Stomach (tissue), 19 donors: ENCODE measurements at places on chromosomes 7 and 10. TPM values are rescaled to one million over a fixed set of nuclear protein-coding genes. Genes with fewer than 3 reads are reported as not detected.
A peak's percentile ranks its signal among the peaks of the same experiment; 100 is the strongest.

FAM25C gene
- total RNA-seq = not detected

- no peaks in the 10 kb centered on the region for H3K36me3 ChIP-seq
- DNase-seq = no peak
- no peaks in the 10 kb centered on the region for H3K27me3 ChIP-seq
Measured at GRCh38 chr7:84412161-84412969, 217.8 kb upstream of the SEMA3A start.

DNA sequence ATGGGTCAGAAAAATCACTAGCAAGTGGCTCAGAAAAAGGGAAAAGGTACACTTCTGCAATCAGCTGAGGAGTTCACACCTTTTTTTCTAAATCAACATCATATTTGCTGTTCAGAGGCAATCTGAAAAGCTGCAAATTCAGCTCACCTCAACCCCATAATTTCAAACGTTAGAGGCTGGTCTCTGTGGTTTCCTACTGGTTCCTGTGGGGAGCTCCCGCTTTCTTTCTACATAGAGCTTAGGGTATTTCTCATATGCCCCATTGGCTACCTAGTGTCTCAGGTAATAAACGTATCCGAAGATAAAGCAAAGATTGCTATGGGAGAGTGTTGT is 5.2 kb upstream of the ZNF22 start:
- no peak overlapping the region for H3K4me3 ChIP-seq
- peaks cover 29% of the 10 kb centered on the region for H3K36me3 ChIP-seq
- peak overlapping the region; percentile 95 for H3K27ac ChIP-seq
- no peak for DNase-seq

DNA sequence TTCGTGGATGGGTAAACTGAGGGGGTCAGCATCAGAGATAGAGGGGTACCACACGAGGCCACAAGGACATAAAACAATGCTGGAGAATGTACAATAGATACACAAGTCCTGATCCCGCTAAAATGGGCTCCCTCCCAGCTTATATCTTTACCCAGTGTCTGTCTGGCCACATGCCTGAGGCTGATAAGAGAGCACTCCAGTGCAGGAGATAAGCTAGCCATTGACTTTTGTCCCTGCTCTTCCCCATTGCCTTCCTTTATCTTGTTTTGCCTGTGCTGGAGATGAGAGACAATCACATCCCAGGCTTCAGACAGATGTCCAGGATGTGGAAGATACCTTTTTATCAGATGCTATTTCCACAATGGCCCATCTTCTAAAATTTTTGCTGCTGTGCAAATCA is 6.0 kb downstream of the GAD2 start:
- DNase-seq = no peak
- H3K4me1 ChIP-seq = peaks cover 8% of the 10 kb centered on the region

GRCh38 chr7:35415411-35415822 is 161.5 kb upstream of the TBX20 start:
- no peak overlapping the region for H3K4me3 ChIP-seq
- H3K4me1 ChIP-seq = no peaks in the 10 kb centered on the region
- DNase-seq = no peak
- no peak overlapping the region for H3K27ac ChIP-seq

GRCh38 chr7:26520483-26520882 is 228.8 kb downstream of the SNX10 start:
- no peak overlapping the region for H3K27ac ChIP-seq
- no peak for DNase-seq
- no peaks in the 10 kb centered on the region for H3K27me3 ChIP-seq

SLC25A40 gene
- total RNA-seq = 22.0 TPM

DNA sequence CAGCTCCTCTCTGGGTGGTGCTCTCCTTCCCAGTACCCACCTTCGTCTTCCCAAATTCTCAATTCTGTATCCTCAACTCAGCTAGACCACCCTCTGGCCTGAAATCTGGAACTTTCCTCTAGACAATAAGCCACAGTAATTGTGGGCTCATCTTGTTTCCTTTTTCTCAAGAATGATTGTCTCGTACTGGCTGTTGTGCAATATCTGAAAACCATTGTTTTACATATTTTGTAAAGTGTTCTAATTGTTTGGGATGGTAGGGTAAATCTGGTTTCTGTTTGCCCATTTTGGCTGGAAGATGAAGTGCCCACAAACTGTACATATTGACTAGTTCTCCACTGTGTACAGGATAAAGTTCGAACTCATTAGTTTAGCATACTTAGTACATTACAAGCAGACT is 11.3 kb upstream of the NOBOX start:
- H3K27ac ChIP-seq = no peak overlapping the region
- no peaks in the 10 kb centered on the region for H3K4me1 ChIP-seq
- no peaks in the 10 kb centered on the region for H3K27me3 ChIP-seq
- no peak overlapping the region for H3K4me3 ChIP-seq
- H3K36me3 ChIP-seq = no peaks in the 10 kb centered on the region
- DNase-seq = no peak

DNA sequence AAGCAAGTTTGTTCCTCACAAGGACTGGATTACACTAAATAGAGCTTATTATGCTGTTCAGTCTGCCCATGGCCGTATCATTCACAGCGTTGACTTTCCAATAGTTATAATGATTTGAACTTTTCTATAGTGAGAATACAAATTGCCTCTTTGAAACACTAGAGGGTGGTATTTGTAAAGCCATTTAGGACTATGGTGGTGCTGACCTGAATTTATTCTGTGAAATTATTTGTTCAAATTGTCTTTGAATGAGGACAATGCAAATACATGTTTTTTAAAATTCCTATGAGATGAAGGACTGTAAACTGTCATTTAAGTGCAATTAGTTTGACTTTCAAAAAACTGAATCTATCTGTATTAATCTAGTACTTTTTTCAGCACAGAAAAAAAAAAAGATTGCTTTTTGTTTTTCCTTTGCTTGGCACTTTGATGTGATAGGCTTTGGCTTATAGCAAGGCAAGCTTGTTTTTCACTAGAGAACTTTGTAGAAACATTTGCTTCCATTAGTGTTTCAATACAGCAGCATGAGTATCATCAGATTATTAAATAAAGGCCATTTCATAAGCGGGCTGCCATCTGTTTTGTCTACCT is 122.7 kb upstream of the TMEM229A start:
- no peak overlapping the region for H3K27ac ChIP-seq
- peak; percentile 42 for DNase-seq
- H3K4me1 ChIP-seq = no peaks in the 10 kb centered on the region
- no peaks in the 10 kb centered on the region for H3K27me3 ChIP-seq
- no peak overlapping the region for H3K4me3 ChIP-seq
- H3K36me3 ChIP-seq = no peaks in the 10 kb centered on the region

DNA sequence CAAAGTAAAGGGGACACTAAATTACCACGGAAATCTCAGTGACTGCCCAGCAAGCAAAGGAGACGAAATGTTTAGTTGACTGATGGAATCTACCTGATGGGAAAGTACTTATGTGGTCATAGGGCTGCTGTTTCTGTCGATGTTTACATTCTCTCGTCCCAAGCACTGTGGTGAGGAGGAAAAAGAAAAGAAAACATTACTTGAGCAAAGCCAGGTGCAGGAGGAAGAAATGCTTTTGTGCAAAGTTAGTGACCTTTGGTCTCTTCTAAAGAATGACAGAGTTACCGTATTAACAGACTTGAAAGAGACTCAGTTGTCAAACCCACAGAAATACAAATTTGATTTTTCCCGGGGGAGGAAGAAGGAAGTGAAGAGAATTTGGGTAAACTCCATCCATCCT is 43.3 kb upstream of the FMC1 start:
- peak; percentile 77 for DNase-seq
- H3K27me3 ChIP-seq = no peaks in the 10 kb centered on the region
- no peak overlapping the region for H3K27ac ChIP-seq

- no peaks in the 10 kb centered on the region for H3K36me3 ChIP-seq
- H3K4me3 ChIP-seq = no peak overlapping the region
- H3K27ac ChIP-seq = no peak overlapping the region
- DNase-seq = no peak
Measured at GRCh38 chr7:36605261-36606051, 118.8 kb downstream of the AOAH start.
